ENCODE measurements at places on chromosomes 4 and X.

DNA sequence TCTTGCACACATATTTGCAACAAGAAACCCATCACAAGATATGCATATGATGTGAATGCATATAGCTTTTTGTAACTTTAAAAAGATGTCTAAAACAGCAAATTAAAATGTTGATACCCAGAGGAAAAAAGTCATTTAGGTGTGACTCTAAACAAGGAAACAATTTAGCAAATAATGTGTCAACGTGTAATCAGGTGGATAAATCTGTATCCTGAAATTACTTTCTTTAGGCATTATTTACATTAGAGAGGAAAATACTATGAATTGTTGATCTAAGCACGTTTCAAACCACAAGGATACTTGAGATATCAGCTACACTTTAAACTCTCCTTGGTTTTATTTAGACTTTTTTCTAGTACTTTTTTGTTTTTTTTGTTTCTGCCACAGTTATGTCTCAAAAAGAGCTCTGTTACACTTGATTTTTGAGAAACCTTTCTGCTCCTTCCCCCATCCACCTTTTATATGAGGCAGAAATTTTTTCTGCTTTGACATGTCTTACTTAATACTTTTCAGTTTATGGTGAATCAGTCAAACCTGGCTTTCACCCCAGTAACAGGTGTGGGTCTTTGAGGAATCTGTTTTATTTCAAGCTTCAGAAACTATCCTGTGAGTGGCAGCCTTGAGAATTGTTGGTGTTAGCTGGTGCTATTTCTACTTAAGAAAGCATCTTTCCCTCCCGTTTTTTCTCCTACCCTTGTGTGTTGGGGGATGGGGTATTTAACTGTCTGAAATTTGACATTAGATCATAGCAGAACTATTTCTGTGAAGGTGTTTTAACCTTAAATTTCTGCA lies 1.9 kb downstream of the NPNT start:
- no peak for DNase-seq

- DNase-seq, result no peak
Measured at GRCh38 chr4:85556283-85556682, 81.3 kb downstream of the ARHGAP24 start.

DNA sequence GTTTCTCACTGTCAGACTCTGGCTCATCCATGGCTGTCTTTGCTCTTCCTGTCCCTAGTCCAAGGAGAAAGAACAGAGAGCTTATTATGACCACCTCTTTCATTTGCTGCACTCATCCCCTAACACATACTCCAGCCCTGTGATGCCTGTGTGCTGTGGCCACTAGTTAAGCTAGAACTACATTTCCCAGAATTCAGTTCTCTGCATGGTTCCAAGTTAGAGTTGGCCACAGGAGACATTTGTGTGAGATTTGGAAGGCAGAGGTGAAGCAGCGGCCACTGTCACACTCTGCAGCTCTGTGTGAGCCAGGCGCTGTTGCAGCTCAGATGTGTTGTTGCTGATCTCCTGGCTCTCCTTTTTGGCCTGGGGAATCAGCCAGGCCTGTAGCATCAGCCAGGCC lies 188.2 kb upstream of the ATP6AP2 start:
- no peak for DNase-seq

DNA sequence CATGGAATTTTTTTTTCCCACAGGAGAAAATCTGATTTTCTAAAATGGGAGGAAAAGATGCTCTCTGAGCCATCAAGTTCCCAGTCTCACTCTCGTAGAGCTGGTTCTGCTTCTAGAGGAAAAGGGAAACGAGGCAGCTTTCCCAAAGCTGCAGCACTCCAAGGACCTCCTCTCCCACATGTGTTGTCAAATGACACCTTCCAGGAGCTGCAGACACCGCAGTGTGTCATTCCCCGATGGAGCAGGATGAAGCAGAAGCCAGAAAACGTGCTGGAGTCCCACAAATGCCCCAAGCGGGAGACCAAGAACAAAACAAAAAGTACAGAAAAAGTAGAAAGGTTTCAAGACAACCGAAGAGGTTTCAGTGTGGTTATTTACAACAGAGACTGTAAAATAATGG lies 348.1 kb downstream of the ARHGAP10 start:
- DNase-seq, result no peak

DNA sequence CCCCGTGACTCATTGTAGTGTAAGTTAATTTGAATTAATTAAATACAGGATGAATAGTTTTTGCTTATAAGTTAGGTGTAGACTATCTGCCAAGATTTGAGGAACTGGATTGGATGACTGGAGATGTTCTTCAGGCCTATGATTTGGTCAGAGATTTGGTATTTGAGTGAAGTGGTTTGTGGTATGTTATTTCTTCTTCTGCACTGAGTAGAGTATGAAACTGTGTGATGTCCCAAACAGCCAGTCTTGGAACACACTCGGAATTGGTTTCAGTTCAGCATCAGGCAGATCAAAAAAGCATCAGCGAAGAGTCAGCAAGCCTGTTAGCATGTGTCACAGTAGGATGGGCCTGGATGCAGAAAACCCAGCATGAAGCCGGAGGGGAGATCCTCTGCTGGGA lies 294.1 kb downstream of the ARHGAP10 start:
- no peak for DNase-seq

GRCh38 chr4:154478547-154478946 lies 13.1 kb downstream of the DCHS2 start:
- no peak for DNase-seq

DNA sequence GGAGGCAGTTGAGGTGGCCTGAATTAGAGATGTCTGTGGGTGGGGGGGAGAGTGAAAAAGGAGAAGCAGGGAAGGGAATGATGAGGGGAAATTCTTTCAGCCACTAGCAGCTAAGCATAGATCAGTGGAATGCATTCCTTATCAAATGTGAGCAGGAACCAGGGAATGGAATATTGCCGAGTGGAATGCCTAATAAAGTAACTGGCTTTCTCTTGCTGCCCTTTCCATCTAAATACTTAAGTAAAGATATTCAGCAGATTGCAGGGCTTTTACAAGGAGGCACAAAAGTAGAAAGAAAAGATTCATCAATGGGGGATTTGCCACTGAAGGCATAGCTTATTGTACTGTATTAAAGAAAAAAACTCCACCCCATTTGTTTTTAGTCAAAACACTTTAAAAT lies 263.0 kb upstream of the RPS6KA3 start:
- DNase-seq, result no peak

DNA sequence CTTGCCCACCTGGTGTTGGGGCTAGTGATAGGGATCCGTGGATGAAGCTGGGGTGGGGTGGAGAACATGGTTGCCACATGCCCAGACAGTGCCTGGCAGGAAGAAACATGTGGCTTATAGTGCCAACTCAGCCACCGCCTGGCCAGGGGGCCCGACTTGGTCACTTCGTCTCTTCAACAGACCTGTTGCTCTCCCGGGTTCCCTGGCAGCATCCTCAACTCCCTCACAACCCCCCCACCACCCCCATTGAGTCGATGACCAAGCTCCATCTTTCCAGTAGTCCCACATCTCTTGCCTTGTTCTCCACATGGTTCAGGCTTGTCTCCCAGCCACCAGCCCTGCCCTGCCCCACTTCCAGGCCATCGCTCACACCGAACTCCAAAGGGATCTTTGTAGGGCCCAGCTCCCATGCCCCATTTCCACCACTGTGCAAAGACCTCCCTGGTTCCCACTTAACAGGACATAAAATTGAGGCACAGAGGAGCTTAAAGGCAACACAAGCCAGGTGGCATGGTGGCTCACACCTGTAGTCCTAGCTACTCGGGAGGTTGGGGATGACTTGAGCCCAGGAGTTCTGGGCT lies 7.8 kb downstream of the PNCK start:
- no peak for DNase-seq

- DNase-seq, result no peak
Measured at GRCh38 chrX:153727123-153727931, 2.7 kb downstream of the ABCD1 start.

DNA sequence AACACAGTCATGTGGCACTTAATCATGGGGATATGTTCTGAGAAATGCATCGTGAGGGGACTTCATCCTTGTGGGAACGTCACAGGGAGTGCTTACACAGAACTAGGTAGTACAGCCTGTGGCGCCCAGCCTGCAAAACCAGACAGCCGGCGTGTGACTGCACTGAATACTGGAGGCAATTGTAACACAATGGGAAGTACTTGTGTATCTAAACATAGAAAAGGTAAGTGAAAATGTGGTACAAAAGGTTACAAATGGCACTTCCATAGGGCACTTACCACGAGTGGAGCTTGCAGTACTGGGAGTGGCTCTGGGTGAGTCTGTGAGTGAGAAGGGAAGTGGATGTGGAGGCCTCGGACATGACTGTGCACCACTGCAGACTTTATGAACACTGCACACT lies 5.2 kb downstream of the TLR3 start:
- DNase-seq, result no peak

DNA sequence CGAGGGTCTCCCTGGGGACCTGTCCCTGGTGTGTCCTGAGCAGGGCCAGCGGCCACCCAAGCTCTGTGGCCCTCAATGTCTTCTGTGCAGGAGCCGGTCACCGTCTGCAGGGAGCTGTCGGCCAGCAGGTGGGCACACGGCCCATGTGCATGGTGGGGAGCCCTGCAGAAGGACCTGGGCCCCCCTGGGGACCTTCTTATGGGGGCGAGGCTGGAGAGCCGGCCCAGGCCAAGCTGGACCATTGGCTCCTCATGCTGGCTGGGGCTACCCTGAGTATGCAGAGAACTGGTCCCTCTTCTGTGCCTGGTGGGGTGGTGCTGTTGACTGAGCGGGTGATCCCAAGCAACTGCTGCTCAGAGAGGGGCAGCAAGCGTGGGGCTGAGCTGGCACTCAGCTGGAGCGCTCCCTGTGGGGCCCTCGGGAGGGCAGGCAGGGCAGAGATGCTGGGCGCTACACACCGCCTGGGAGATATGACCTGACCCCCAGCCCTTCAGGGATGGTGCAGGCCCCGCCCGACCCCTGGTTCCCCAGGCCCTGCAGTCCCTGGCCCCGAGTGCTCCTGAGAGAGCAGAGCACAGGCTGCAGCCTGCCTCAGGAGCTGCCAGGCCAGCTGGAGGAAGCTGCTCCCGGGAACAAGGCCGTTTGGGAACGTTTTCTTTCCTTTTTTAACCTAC lies 14.8 kb downstream of the NAT8L start:
- DNase-seq, result no peak

DNA sequence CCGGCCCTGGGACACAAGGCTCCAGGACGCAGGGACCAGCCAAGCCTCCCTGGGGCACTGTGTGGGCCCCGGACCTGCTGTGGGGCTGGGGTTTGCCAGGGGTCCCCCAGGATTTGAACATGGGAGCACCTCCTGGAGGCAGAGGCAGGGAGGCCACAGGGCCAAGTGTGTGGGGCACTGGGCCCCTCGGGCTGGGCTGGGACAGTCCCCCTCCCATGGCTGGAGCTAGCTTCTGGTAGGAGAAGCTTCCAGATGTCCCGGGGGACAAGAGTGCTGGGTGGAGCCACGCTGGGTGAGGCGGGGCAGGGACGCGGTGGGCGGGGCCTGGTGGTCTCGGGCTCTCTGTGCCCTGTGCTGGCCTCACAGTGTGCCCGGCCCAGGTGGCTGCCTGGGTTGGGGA lies 18.6 kb downstream of the FGFRL1 start:
- DNase-seq, result no peak

- DNase-seq, result no peak
Measured at GRCh38 chr4:153022241-153022715, 86.2 kb downstream of the FHDC1 start.

GRCh38 chr4:3364634-3365314 lies 72.0 kb downstream of the RGS12 start:
- no peak for DNase-seq

- no peak for DNase-seq
Measured at GRCh38 chr4:176874721-176875445, 82.2 kb upstream of the VEGFC start.

DNA sequence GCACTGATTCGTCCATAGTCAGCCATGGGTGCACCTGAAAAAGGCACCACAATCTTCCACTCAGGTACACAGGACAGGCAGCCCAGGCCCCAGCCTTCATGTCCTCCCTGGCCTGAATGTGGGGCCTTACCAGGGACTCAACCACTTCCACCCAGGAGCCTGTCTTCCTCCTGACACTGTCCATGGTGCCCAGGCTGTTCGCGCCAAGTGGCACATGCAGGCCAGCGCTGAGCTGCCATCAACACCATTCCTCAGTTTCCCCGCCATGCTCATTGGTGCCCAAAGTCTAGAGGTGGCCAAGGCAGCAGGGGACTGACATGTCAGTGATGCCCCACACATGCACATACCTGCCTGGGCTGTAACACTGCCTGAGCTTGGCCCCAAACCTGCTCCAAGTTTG lies 322.2 kb upstream of the POU3F4 start:
- DNase-seq, result no peak

- no peak for DNase-seq
Measured at GRCh38 chr4:14857981-14858380, 144.3 kb upstream of the CPEB2 start.

DNA sequence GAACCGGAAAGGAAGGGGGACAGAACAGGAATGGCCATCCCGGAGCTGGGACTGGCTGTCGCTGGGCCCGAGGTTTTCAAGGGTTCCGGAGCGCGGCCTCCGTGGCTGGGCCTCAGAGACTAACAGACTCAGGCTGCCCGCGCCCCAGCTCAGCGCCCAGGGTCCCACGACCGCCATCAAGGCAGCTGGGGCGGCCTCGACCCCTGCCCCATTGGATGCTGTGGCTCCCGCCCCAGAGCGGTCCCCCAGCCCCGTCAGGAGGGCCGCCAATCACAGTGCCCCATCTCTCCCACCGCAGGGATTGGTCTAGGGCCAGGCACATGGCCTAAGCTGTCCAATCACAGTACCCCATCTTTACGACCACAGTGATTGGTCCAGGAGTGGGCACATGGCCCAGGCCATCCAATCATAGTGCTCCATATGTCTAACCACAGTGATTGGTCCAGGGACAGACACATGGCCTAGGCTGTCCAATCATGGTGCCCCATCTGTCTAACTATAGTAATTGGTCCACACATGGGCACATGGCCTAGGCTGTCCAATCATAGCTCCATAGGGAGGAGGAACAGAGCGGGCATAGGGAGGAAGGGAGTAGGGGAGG lies 105.3 kb upstream of the NKX1-1 start:
- no peak for DNase-seq

DNA sequence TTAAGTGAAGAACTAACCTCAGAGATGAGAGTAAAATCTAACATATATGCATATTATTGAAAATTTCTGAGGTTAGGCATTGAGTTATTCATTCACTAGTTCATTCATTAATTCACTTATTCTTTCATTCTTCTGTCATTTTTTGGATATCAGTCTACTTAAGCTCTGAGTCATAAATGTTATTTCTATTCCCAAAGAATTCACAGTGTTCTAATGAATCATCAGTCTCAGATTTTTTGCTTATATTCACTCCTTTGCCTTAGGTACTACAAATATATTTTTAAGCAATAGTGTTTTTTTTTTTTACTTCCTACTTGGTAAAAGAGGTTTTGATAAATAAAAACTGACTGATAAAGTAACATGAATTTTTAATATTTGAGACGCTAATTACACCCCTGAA lies 95.2 kb upstream of the DKK2 start:
- no peak for DNase-seq

- no peak for DNase-seq
Measured at GRCh38 chr4:173009129-173009823, 159.3 kb upstream of the GALNT7 start.

- DNase-seq, result no peak
Measured at GRCh38 chr4:137032222-137032621, 500.1 kb downstream of the PCDH18 start.

- DNase-seq, result no peak
Measured at GRCh38 chr4:107318078-107318477, 282.0 kb upstream of the DKK2 start.

GRCh38 chr4:88130544-88131305 lies 27.7 kb downstream of the ABCG2 start:
- DNase-seq, result no peak

- DNase-seq, result no peak
Measured at GRCh38 chr4:31647786-31648185, 927.6 kb downstream of the PCDH7 start.
